Cortex of kidney (tissue), 1 donor: ENCODE measurements at places on chromosomes 5 and 9.

DNA sequence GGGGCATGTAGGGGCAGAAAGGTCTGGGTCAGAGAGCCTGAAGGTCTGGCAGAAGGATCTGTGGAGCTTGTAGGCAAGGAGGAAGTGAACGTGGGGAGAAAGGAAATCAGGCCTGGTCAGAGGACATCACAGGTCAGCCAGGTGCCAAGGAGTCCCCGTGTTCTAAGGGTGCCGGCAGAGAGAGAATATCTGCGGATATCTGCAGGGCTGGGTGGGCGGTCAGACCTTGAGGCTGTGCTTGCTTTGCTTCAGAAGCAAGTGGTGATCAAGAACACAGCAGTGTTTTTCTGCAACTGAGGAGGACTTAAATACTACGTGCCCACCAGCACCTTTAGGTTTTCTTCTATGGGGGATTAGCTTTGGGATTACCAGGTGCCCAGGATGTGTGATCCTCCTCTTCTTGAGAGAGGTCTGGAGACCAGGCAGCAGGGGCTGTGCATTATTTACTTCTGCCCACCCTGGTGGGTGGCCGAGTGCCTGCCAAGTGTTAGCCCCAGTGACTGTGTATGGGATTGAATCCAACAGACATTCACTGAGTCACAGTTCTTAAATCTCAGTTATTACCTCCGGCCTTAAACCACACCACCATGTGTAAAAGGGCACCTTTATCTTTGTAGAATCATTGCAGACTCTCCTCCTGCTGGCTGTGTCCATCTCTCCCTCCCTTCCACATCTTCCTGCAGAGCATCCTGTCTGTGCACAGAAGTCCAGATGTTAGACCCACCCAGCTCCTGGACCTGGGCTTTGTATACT is 12.5 kb upstream of the SHB start:
- no peak for DNase-seq

DNA sequence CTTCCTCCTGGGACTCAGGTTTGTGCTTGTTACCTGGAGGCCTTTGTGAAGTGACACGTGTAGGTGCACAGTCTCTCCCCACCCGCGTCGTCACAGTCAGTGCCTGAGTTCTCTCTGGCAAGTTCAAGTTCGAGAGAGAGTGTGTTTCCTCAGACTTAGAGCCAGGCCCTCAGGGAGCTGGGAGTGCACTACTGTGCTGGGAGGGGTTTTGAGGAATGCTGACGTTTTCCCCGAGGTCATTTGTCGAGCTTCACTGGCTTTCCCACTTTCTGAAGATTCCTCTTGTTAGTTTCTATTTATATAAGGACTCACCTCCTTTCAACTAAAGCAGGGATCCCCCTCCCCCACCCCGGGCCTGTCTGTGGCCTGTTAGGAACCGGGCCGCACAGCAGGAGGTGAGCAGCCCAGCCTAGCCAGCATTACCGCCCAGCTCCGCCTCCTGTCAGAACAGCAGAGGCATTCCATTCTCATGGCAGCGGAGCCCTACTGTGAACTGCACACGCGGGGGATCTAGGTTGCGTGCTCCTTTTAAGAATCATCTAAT is 209.2 kb downstream of the DIRAS2 start:
- no peak for DNase-seq

- DNase-seq: no peak
Observed at GRCh38 chr5:14171621-14172020, 28.5 kb downstream of the TRIO start.

DNA sequence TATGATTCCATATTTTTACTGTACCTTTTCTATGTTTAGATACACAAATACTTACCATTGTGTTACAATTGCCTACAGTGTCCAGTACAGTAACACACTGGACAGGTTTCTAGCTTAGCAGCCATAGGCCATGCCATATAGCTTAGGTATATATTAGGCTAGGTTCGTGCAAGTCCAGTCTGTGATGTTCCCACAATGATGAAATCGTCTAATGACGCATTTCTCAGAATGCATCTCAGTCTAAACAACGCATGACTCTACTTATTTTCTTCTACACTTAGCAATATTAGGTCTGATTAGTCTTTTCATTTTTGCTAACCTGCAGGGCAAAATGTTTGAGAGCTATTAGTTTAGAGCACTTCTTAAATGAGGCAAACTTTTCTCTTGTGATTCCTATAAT is 22.7 kb downstream of the OR2S2 start:
- DNase-seq: no peak

GRCh38 chr5:156375895-156376495 is 49.0 kb downstream of the SGCD start:
- no peak for DNase-seq

GRCh38 chr5:37703841-37704241 is 136.0 kb downstream of the GDNF start:
- no peak for DNase-seq

GRCh38 chr9:136902259-136902821 is 16.0 kb downstream of the TRAF2 start:
- no peak for DNase-seq

- no peak for DNase-seq
Observed at GRCh38 chr5:124819201-124819600, 72.8 kb upstream of the ZNF608 start.

GRCh38 chr9:35274993-35275392 is 113.2 kb downstream of the UNC13B start:
- no peak for DNase-seq

DNA sequence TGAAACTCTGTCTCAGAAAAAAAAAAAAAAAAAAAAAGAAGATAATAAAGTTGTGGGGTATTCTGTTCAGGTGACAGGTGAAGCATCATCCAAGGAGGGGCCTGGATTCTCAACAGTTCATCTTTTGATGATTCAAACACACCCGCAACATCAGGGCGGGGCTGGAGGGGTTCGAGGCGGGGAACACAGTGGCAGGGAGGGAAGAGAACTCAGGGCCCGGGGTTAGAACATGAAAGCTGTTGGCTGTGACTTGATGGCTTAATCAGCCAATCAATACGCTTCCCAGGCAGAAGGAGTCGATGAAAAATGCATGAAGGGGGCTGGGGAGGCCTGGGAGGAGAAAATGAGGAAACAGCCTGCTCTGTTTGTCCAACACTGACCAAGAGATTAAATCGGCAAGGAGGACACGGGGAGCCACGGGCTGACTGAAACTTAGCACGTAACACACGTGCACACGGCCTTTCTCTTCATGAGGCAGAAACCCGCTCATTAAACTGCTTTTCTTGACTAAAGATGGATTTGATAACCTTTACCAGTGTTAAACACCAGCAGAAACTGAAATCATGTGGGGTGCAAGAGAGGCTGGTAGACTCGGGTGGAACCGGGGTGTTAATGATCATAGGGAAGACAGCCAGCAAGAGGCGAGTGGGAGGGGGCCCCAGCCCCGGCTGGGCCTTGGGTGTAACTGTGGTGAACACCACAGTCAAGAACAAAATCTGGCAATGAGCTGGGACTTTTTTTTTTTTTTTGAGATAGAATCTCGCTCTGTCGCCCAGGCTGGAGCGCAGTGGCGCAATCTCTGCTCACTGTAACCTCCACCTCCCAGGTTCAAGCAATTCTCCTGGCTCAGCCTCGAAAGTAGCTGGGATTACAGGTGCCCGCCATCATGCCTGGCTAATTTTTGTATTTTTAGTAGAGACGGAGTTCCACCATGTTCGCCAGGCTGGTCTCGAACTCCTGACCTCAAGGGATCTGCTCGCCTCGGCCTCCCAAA is 105.7 kb upstream of the RAPGEF1 start:
- DNase-seq: no peak

DNA sequence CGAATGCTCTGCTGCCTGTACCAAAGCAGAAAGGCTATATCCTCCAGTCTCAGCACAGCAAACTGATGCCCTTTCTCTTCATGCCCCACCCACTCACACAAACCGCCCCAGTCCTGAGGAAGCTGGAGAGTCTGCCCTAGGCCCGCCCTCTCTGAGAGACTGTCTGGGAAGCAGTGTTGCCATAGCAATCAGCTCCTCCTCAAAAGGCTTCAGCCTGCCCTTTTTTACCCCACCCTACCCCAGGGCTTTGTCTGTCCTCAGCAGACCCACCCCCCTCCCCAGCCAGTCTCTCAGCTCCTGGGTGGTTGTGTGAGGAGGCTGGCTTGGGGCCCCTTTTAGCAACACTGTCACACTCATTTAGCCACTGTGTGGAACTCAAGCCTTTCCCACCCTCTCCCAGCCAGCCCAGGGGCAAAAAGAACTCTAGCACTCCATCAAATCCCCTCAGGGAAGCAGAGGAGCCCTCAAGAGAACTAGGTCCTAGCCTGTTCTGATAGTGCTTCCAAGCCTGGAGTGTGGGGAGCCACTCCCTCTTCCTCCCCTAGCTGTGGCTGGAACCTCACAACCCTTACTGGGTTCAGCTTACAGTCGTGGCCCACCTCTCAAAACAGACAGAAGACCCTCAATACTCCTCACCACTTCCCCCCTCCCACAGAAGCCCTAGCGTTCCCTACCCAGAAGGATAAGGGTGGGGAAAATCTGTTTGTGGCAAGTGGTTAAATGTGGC is 1.4 kb downstream of the ATOSB start:
- no peak for DNase-seq

DNA sequence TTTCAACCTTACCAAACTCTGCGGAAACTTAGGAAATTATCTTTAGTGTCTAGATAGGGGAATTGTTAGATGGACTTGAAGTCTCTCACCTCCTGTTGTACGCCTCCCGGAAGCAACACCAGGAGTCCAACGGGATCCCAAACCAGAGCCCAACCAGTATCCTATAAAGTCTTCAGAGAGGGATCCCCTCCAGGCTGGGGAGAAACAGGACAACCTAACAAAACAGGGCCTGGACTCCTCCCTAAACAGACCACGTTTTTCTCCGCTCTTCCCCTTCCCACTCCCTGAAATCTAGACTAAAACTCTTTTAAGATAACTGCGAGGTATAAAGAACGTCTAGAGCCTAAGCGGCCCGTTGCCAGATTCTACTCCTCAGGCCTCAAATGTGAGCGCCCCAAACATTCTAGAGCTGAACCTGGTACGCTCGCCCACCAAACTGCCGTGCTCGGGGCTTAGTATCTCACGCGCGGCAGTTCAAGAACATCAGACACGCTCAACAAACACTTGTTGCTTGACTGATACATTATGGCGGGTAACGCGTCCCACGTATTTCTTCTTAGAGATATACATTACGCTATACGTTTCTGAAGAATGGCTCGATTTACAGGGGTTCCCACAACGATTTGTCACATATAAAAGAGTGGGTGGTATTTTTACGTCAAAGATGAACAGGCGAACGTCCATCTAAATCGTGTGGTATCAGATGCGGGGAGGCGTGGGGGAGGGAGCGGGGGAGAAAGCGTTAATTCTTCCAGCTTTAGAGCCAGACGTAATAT is 663 bp upstream of the SMIM27 start:
- DNase-seq: no peak

- no peak for DNase-seq
Observed at GRCh38 chr5:56454219-56454862, 221.2 kb upstream of the ANKRD55 start.

- no peak for DNase-seq
Observed at GRCh38 chr5:28877050-28877449, 1838.7 kb upstream of the CDH9 start.

DNA sequence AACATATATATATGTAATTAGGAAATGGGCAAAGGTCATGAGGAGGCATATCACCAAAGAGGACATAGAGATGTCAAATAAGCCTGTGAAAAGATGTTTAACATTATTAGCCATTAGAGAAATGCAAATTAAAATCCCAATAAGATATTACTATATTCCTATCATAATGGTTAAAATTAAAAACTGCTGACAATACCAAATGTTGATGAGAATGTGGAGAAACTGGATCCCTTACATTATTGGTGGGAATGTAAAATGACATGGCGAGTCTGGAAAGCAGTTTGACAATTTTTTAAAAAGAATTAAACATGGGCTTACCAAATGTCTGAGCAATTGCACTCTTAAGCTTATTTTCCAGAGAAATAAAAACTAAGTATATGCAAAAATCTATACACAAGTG is 1821.6 kb upstream of the C9orf72 start:
- no peak for DNase-seq

DNA sequence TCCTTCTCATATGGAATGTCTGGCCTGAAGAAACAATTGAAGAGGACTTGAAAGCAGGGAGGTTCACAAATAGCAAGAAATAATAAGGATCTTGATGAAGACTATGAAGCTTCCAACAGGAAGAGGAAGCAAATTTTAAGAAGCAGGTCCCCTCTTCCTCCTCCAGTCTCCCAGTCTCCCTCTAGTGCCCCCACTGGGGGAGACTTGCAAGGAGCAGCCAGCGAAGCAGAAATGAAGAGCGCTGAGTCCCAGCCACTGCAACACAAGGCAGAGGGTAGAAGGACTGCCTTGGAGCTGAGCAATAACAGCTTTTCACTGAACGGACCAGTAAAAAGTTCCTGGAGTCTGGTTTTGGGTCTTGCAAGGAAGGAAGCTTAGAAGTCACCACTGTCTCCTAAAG is 32.6 kb upstream of the ACO1 start:
- DNase-seq: no peak

DNA sequence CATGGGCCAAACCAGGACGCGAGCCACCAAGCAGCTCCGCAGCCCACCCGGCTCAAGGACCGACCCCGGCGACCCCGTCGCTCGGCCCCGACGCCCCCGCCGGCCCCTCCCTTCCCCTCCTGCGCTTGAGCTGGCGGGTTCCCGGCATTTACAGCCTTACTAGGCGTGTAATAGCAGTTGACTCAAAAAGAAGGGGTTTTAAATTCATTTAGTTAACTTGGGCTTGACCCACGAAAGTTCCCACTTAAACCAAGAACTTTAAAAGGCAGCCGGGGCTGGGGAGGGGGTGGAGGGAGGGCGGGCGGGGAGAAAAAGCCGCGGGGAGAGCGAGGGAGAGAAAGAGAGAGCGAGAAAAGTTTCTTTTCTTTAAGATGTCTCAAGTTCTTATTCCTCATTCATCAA is 636 bp downstream of the PRDM12 start:
- no peak for DNase-seq

DNA sequence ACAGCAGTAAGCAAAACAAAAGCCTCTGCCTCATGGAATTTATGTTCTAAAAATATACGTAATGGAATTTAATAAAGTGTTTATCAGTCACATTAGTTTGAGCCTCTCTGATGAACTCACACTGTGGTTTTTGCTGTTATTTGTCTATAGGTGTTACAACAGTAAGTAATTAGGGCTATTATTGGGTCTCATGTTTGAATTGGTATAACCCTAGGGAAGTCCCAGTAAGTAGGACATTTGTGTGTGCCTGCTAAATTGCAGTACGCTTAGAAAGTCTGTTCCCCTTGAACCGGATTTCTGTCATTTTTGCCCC is 197.6 kb downstream of the NR3C1 start:
- no peak for DNase-seq

- DNase-seq: no peak
Observed at GRCh38 chr5:111548992-111549649, 36.8 kb upstream of the STARD4 start.
